ENCODE measurements at places on chromosomes 4 and X.

DNA sequence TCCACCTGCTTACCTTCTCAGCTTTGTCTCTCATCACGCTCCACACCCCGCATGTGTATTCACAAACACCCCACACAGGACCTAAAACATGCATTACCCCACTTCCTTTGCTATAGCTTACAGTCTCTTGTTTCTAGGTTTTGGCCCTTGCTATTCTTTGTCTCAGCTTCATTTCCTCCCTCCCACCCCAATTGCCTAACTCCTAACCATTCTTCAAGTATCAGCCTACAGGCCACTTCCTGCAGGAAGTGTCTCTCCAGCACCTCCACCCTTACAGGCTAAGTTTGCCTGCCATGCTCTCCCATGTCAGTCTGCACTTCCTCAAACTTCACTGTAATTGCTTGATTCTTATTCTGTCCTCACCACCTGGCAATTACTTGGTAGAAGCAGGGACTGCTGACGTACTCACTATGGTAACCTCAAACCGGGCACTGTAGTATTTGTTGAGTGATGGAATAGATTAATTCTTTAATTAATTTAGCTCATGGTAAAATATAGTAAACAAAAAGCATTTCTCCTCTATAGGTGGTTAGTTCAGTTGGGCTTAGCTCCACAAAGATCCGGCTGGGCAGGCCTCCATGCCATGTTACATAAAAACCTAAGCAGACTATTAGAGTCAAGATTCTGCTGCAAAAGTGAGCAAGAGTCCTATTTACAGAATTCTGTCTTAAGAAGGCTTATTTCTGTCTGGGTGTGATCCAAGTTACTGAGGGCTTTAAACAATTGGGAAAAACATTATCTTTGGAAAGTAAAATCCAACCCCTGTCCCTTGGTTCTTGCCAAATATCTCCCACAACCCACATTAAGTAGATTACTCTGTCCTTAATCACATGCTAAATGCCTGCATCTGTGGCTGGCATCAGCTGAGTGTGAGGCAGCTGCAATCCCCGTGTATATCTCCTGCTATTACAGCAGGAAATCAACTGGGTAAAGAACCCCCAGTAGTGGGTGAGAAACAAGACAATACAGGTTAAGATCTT is 124.7 kb upstream of the CPEB2 start:
- DNase-seq = peak; percentile 14

DNA sequence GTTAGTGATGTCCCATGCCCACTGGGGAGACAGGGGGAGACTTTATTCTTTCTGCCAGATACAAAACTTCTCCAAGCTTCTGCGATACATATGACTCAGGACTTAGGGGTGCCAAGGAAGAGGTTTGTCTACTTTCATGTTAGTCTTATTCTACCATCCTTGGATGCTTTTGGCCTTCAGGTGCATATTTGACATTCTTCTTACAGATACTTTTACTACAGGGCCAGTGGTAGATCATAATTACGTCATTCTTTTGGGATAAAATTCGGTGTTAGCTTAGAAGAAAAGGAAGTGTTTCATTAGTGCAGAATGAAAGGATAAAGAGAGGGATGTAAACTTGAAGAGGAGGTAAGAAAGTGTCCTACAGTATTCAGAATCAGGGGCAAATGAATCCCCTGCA is 245.2 kb downstream of the THOC2 start:
- DNase-seq = no peak

DNA sequence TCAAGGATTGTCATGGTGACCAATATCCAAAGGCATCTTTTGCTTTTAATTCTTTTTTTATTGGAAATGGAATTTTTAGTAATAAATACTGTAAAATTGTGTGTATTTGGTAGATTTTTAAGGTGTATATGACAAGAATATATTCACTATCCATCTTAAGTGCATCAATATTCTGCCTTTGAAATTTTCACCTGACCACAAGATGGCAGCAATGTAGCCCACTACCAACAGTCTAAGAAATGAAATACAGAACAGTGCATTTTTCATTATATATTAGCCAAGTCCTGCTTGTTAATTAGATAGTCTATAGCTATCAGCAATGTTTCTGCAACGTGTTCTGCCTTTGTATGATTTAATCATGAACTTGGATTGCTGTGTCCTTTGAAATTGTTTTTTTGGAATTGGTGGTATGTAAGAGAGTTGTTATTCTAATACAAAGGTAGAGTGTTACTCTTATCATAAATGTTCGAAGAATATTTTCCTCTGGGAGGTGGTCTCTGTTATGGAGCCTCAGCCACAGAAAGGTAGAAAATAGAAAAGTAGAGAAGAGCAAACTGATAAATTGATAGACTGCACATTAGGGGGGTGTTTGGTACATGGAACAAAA is 38.2 kb downstream of the HPGDS start:
- DNase-seq = peak; percentile 14

GRCh38 chr4:187715466-187715865 is 280.1 kb upstream of the ZFP42 start:
- no peak for DNase-seq

DNA sequence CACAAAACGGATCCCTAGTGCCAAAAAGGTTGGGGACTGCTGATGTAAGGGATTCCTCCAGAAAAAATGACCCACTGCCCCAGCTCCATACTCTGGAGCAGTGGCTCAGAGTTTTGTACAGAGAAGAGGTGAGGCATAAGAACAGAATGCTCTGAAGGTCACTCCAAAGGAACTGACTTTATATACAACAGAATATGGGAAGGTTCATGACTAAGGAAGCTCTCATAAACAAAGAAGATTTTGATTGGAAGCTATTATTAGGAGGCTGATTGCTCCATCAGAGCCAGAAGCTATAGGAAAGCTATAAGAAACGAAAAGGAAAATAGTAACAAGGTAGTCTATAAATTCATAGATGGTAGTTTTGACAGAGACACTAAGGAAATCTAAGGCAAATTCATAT is 203.1 kb downstream of the SLC7A11 start:
- no peak for DNase-seq

GRCh38 chrX:124234348-124234747 is 98.1 kb upstream of the TEX13D start:
- no peak for DNase-seq

- DNase-seq = no peak
Observed at GRCh38 chr4:39255266-39255665, 72.9 kb downstream of the WDR19 start.

- no peak for DNase-seq
Observed at GRCh38 chr4:53267026-53267425, 98.8 kb downstream of the SCFD2 start.

DNA sequence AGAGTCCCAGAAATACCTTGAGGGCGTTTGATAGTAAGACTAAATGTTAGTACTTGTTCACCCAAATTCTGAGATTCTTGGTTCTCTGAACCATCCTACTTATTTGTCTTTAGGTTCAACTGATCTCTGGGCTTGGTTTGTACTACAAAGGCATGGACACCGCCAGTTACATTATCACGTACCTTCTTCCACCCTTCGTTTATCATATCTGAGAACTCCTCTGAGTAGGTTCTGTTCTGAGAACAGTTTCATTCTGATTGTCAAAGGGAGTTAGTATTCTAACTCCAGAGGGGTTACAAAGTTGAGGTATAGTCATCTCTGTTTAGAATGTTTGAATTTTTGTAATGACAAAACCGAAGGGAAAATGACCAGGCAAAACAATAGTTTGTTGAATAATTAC is 19.3 kb downstream of the ZFX start:
- DNase-seq = no peak

DNA sequence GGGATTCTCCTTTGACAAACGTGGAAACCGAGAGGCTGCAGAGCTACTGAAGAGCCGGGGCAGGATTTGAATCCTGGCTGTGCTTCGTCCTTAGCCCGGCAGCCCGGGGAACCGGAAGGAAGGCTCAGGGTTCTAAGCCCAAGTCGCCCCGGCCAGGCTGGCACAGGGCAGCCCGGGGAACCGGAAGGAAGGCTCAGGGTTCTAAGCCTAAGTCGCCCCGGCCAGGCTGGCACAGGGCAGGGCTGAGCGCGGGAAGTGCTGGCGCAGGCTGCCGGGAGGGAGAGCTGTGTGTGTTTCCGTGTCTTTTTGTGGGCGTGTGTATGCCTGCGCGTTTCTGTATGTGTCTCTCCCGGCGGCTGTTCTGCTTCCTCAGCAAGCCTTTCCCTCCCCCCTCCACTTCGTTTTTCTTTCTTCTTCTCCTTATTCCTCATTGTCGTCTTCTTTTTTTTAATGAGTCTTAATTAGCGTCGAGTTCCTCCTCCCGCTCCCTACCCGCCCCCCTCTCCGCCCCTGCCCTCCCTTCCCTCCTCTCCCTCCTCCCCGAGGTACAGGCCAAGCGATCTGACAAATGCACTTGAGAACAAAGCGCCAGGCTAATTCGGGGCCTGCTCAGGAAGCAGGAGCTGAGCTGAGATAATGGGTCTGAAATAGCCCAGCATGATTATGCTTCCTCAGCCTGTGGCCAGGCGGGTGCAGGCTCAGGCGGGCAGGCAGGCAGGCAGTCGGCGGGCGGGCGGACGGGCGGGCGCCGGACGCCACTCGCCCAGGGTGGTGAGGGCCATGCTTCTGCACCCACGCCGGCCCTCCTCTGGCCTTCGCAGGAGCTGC is 65.9 kb downstream of the EFNB1 start:
- DNase-seq = no peak

GRCh38 chr4:167897116-167897515 is 195.2 kb upstream of the ANXA10 start:
- no peak for DNase-seq

DNA sequence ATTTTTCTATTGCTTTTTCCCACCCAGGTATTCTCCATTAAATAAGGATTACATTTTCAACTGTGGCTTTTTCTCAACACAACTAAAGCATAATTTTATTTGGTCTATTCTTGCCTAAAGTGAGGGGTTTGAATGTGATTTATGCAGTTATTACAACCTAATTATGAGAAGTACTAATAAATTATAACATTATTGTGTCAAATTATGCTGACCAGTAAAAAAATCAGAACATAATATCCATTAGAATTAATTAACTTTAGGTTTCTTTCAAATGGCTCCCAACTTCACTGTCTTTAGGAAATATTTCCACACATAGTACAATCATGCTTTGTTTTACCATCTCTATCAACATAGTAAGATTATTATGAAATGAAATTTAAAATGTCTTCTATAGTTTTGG is 1293.9 kb downstream of the FSTL5 start:
- no peak for DNase-seq

GRCh38 chrX:73127700-73128241 is 48.5 kb upstream of the PABPC1L2A start:
- no peak for DNase-seq

- DNase-seq = no peak
Observed at GRCh38 chr4:100294356-100294755, 104.1 kb upstream of the DDIT4L start.

DNA sequence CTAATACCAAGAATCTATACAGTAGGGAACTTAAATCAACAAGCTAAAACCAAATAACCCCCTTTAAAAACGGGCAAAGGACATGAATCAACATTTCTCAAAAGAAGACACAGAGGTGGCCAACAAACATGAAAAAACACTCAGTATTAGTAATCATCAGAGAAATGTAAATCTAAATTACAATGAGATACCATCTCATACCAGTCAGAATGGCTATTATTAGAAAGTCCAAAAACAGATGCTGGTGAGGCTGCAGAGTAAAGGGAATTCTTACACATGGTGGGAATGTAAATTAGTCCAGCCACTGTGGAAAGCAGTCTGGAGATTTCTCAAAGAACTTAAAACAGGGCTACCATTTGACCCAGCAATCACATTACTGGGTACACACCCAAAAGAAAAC is 167.8 kb downstream of the PACRGL start:
- DNase-seq = no peak

DNA sequence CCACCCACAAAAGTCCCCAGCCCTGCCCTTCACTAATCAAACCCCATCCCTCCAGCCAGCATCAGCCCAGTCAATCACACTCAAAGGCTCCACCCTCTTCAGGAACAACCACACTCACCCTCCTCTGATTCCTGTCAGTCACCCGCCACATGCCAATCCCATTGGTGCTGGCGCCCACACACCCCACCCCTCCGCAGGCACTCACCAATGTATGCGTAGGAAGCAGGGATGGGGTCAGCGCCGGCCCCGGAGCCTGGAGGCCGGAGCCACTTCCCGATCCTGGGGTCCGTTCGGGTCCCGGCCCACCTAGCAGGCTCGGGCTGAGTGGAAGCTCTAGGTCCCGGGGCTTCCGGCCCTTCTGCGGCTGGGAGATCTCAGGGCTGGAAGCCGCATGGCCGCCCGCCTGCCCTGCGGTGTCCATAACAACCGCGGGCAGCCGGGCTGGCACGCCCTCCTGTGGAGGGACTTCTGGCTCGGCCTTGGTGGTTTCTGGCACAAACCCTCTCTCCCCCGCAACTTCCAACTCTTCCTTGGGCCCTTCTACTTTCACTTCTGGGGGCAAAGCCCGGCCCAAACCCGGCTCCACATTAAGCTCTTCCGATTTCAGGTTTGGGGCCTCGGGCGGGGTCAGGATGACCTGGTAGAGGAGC is 7.9 kb upstream of the CFP start:
- peak; percentile 42 for DNase-seq

- no peak for DNase-seq
Observed at GRCh38 chr4:41757521-41758156, 9.1 kb upstream of the PHOX2B start.

GRCh38 chr4:108965016-108965415 is 202.2 kb upstream of the ETNPPL start:
- DNase-seq = no peak

GRCh38 chrX:114058988-114059418 is 524.9 kb upstream of the HTR2C start:
- DNase-seq = no peak

GRCh38 chrX:65596270-65597034 is 61.9 kb upstream of the LAS1L start:
- DNase-seq = peak; percentile 74

GRCh38 chrX:141632124-141632523 is 42.6 kb downstream of the SPANXA2 start:
- no peak for DNase-seq

DNA sequence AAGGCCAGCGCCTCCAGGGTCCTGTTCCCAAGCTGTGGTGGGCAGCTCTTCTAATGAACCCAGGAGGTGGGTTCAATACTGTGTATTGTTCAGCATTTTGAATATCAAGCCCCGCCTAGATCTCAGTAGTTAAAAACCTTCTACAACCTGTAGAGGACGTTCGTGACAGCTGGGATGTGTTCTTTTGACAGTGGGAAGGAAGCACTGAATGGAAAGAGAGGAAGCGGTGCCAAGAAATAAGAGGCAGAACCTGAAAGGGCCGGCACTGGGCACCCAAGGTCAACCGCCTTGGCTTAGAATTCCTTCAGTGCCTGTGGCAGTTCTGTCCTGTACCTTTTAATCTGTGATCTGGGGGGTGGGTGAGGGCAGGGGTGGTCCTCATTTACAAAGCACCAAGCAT is 73.1 kb downstream of the CC2D2A start:
- DNase-seq = no peak
